G401 (cell line): ENCODE measurements at places on chromosomes 3 and 15. TPM values are rescaled to one million over a fixed set of nuclear protein-coding genes. Genes with fewer than 3 reads are reported as not detected.

GABRR3 gene
- not detected in 2 replicates for total RNA-seq

GOLGA6L22 gene
- 0.12 TPM in 1 of 2 replicates, not detected in the other for total RNA-seq

CPN2 gene
- not detected in 2 replicates for total RNA-seq

- no peak for DNase-seq
These were observed 713.1 kb upstream of the CFAP20DC start for GRCh38 chr3:59762941-59763340.

AHSG gene
- total RNA-seq: not detected in 2 replicates

DISP2 gene
- total RNA-seq: 1.0 and 3.1 TPM in 2 replicates
